Central memory CD4-positive, alpha-beta T cell (primary cell): ENCODE measurements at places on chromosomes 12 and 14.

- DNase-seq = no peak
Observed at GRCh38 chr12:101650346-101651117, 46.9 kb upstream of the CHPT1 start.

DNA sequence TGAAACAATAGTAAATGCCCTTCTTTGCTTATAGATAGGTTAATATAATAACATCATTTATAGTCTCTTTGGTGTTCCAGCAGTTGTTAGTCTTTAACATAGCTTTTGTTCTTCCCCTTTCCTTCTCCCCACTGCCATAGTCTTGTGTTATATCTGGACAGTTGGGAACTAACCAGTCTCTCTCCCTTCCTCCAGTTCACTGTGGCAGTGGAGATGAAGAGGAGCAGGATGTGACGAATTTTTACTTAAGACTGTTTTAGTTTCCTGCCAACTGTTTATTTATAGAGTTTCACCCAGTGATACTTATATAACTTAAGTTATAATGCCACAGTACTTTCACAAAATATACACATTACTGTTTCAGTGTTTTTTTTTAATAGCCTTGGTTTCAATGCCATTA is 277.4 kb downstream of the PDZRN4 start:
- DNase-seq = no peak

DNA sequence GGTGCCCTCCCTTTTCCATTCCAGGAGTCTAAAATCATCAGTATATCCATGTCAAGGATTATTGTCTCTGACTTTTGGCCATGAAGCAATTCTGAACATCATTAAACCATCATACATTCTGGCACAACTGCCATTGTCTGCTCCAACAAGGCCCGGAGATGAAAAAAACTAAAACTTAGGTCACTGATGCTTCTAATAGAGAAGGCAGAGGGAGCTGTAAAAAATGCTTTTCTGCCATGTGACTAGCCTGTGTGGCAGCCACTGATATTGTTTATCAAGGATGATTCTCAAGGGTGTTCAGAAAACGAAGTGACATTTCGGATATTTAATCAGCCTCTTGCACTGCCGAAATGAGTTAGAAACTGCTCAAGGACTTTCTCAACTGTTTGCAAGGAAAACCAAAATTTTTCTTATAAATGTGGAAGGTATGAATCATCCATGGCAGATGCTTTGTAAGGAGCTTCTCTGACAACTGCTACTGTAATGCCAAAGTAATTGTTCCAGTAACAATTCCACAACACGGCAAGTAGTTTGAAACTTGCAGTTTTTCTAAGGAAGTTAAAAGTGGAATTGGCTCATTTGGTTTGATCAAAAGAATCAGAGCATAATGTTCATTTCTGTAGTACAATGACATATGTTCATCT is 1076.5 kb upstream of the FLRT2 start:
- DNase-seq = no peak

DNA sequence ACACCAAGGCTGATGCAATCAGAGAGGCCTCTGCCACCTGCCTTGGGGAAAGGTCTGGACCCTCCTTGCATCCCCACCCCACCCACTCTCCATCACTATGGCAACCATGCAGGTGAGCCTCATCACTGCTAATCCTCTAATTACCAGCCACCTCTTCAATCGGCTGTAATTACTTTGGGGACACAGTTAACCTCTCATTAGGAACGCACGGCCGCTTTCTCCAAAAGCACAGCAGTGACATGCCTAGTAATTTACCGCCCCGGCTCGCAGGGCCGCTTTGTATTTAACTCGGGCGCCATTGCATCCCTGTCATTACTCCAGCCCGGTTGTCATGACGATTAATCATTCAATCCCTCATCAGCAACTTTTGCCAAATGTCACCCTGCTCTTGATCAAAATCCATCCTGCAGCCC is 36.3 kb upstream of the FAM222A start:
- DNase-seq = no peak

- DNase-seq = no peak
Observed at GRCh38 chr12:50232771-50233209, 50.5 kb downstream of the LIMA1 start.

GRCh38 chr12:111850526-111850925 is 8.5 kb downstream of the MAPKAPK5 start:
- no peak for DNase-seq
